ENCODE measurements at places on chromosomes 5 and 9.

- DNase-seq: peak; percentile 85
These were observed 40.6 kb upstream of the MAP1B start for GRCh38 chr5:72066705-72067107.

GRCh38 chr5:82881571-82882174, 195.5 kb downstream of the TMEM167A start:
- no peak for DNase-seq

- no peak for DNase-seq
These were observed 2128.3 kb upstream of the C9orf72 start for GRCh38 chr9:29701559-29701958.

DNA sequence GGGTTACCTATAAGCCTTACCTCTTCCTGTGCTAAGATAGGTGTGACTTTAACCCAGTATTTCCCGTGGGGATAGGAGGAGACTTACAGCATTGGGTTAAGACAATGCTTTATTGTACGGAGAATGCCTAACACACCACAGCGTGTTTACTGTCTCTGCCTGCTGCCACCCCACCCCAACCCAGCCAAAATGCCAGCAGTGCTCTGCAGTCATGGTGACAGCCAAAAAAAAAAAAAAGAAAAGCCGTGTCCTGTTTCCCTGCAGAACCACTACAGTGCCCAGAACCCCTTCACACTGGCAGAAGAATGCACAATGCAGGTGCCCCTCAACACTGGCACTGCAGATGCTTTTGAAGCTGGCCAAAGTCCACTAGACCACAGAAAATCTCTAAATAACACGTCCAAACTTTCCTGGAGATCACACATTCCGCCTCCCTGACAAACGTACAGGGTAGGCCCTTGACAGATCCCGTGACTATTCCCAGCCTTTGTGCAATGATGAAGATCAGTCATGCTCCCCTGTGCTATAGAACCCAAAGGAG, 102.2 kb downstream of the SERINC5 start:
- no peak for DNase-seq

DNA sequence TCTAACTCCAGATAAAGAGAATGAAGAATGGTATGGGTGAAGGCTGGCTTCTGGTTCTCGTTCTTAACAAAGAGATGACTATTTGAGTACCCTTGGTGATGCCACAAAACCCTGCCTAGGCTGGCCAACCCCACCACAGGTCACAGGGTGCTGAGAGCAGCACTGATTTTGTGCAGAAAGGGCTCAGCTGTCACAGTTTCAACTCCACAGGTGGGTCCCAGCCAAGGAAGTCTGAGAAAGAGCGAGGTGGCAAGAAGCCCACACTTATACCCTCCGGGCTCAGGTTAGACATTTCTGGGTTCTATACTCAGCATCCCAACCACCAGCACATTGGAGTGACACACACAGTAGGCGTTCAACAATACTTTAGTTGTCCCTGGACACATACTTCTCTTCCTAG, 118.1 kb downstream of the SLIT3 start:
- no peak for DNase-seq

DNA sequence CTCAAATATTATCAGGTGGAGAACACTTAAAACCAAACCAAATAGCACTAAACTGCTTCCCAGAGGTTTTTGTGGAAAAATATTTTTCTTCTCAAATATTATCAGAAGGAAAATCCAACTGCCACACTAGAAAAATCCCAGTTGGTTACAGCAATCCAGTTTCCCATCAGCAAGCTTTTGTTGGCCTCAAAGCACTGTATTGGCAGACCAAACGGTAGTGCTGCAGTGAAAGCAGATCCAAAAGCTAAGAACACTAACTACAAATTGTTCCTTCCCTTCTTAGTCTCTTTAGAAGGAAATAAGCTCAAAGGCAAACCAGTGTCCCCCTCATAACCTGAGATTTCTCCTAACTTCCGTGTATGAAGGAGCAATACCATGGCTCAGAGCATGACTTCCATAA, 105.3 kb downstream of the TRIM36 start:
- no peak for DNase-seq

DNA sequence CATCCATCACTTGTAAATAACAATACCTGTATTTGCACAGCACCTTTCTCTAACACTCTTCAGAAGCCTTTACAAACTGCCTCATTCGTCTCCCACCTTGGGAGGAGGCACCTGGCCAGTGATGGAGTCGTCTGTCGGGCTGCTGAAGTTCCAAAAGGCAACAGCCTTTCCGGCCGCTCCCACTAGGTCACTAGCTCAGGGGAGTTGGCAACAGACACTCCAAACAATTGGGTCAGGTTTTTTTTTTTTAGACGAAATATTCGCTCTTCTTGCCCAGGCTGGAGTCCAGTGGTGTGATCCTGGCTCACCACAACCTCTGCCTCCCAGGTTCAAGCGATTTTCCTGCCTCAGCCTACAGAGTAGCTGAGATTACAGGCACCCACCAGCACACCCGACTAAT, 4.0 kb downstream of the DAP start:
- no peak for DNase-seq

DNA sequence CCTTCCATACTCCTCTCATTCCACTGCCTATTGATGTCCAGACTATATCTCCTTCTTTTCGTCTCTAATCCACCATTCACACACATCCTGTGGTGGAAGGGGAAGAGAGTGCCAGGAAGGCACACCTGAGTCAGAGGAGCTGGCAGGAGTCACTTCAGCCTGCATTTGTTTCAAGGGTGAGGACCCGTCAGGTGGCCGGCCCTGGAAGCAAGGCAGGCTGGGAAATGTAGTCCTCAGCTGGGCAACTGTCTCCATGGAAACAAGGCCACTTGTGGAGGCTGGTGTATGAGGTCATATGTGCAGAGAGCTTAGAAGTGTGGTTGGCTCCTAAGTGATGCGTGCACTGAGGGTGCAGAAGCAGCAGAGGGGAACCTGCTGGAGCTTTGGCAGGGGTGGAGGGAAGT, 278.4 kb downstream of the NSG2 start:
- DNase-seq: peak; percentile 65

GRCh38 chr9:130522233-130522808, 57.1 kb upstream of the FUBP3 start:
- no peak for DNase-seq

- DNase-seq: peak; percentile 39
These were observed 129.5 kb downstream of the NIPBL start for GRCh38 chr5:37005946-37006540.

DNA sequence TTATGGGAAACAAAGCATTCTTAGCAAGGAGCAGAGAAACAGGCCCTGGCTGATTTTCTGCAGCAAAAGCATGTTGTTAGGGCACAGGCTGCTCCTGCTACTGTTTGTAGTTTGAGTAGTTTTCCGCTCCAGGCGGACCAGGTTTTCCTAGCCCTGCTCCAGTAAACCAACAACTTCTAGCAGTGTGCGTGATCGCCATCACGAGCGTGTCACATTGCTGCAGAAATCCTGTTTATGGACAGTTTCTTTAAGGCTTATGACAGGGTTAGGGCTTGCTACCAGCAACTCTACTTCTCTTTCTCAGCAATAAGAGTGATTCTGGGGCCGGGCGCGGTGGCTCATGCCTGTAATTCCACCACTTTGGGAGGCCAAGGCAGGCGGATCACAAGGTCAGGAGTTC, 803.9 kb upstream of the CDH10 start:
- no peak for DNase-seq

- peak; percentile 58 for DNase-seq
These were observed 19.1 kb downstream of the TLN1 start for GRCh38 chr9:35712762-35713400.

DNA sequence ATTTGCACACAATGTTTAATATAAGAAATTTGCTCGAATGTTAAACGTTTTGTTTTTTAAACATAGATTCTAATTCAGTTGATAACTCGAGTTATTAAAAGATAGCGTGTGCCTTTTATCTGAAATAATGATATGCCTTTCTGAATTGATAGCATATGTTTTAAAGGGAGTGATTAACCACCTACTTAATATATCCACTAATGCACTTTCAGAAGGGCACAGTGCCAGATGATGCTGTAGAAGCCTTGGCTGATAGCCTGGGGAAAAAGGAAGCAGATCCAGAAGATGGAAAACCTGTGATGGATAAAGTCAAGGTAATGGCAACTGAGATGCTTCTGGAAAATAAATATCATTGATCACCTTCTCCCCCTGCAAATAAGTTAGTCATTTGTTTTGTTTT, 53.9 kb downstream of the ERAP1 start:
- DNase-seq: no peak

GRCh38 chr9:95316794-95317118, 753 bp downstream of the FANCC start:
- DNase-seq: peak; percentile 73

Measured in astrocyte of the hippocampus (primary cell).